ENCODE measurements at places on chromosomes 6 and 20. TPM values are rescaled to one million over a fixed set of nuclear protein-coding genes. Genes with fewer than 3 reads are reported as not detected.

Gene PLCB1
- total RNA-seq: 32.4 TPM

Gene ISM1
- total RNA-seq: 14.5 TPM

Gene HLA-DQA1
- 7.4 TPM for total RNA-seq

Gene POM121L2
- total RNA-seq: not detected

GRCh38 chr6:105321207-105321606 lies 81.7 kb downstream of the PREP start:
- no peak overlapping the region for H3K4me3 ChIP-seq
- no peak overlapping the region for H3K27ac ChIP-seq
- H3K4me1 ChIP-seq: peaks cover 11% of the 10 kb centered on the region
- DNase-seq: no peak
- H3K36me3 ChIP-seq: peaks cover 19% of the 10 kb centered on the region
- no peaks in the 10 kb centered on the region for H3K27me3 ChIP-seq

DNA sequence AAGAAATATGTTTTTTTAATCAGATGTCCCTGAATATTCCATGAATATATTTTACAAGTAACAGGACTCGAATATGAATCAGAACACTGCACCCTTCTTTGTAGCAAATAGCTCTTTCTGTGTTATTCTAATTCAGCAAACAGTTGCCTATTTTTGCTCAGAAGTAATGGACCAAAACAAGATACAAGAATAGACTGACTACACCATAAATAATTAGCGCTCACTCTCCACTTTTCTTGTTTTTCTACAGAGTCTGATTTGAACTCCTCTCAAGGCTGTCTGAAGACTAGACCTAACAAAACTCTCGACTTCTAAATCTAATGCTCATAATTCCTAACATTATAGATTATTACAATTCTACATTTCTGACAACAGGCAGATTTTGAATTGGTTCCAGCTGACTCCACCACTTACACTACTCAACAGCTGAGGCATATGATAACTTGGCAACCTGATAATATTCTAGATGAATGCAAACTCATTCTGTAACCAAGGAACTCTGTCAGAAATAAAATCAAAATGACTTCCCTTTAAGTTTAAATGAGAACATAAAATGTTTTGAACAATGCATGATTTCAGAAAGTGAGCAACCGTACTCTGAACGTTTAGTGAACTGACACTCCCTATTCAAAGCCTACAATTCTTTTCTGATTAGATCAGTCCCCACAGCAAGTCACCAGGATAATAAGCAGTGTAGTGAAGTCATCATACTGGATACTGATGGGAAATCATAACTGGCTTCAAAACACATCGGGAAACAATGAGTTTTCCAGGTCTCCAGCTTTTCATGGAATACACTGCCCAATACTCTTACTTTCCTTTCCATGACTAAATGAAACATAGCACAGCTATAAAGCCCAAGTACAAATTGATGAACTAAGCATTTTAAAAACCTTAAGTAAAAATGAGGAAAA lies 114.2 kb upstream of the BEND6 start:
- H3K27me3 ChIP-seq: no peaks in the 10 kb centered on the region
- no peak for DNase-seq
- H3K4me1 ChIP-seq: peaks cover 8% of the 10 kb centered on the region
- no peak overlapping the region for H3K4me3 ChIP-seq

- H3K4me3 ChIP-seq: peak overlapping the region; percentile 95
- peak overlapping the region; percentile 90 for H3K27ac ChIP-seq
- H3K27me3 ChIP-seq: no peaks in the 10 kb centered on the region
- no peaks in the 10 kb centered on the region for H3K36me3 ChIP-seq
- H3K4me1 ChIP-seq: peaks cover 37% of the 10 kb centered on the region
Measured at GRCh38 chr20:64254571-64255360, 782 bp upstream of the PCMTD2 start.

DNA sequence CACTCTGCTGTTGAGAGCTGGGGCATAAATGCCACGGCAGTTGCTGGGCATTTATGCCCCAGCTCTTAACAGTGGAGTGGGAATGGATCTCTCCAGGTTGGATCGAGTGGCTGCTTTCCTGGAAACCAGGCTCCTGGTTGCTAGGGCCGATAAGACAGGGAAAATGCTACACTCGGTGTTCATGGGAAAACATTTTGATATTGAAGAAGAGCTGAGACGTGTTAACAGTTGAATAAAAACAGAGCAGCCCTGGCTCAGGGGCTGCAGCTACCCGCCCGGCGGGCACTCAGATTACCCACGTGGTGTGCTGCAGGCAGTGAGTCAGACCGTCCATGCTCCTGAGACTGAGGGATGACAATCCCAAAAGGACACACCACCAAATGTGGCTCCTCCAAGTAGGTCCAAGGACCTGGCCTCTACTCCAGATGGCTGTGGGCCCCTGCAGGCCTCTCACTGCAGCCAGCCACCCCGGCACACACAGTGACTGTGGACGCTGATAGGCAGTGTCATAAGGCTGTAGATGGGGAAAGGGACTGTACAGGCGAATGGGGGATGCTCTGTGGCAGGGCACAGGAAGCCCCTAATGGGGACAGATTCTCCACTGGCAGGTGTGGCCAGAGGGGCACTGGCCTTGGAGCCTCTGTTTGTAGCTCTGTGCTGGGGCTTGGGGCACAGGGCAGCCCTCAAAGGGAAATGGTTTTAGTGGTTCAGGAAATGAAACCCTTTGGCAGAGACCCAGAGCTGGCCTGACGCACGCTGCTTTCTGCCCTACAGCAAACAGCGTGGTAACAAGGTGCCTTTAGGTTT lies 237.8 kb downstream of the LY86 start:
- H3K27ac ChIP-seq: peak overlapping the region; percentile 55
- DNase-seq: peak; percentile 95
- H3K4me3 ChIP-seq: no peak overlapping the region
- peaks cover 19% of the 10 kb centered on the region for H3K4me1 ChIP-seq

DNA sequence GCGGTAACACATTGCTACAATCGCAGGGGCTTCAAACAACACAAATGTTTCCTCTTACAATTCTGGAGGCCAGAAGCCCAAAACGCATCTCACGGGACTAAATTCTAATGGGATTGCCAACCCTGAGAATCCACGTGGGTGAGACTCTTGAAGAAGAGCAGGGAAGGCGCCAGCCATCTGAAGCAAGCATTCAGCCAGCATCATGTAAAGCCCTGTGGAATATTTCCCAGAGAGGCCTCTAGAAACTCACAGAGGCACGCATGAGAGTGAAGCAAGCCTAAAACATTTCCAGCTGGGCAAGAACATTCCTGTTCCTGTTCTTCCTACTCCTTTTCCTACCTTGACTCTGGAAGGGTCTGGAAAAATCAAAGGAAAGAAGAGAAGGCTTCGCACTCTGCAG lies 19.6 kb upstream of the FNDC1 start:
- no peaks in the 10 kb centered on the region for H3K36me3 ChIP-seq
- H3K4me3 ChIP-seq: no peak overlapping the region
- no peak for DNase-seq
- H3K4me1 ChIP-seq: no peaks in the 10 kb centered on the region

DNA sequence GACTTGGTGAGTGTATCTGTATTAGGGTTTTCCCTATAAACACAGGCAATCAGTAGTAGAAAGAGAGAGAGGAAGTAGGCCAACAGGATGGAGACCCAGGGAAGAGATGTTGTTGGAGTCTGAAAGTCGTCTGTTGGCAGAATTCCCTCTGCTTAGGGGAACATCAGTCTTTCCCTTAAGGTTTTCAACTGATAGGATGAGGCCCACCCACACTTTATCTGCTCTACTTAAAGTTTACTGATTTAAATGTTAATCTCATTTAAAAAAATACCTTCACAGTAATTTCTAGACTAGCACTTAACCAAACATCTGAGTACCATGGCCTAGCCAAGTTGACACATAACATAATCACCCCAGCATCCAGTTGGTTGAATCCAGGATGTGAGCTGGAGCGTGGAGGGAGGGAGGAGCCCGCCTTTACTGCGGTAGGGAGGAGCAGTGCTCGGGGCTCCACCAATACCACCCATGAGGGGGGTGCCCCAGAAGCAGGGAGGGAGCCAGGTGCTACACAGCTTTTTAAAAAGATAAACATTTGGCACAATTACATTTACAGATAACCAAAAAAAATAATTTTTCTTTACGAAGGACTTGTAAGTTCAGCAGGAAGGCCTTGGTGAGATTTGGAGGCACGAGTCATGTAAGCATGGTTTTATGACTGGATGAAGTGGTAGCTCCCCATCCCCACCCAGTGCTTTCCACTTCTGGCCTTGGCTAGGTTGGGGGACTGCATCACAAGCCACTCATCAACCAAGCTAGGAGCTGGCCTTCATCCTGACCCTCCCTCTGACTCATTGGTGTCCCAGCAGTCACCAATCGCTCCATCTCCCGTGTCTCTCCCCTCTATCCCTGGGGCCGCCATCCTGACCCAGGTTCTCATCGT lies 18.4 kb upstream of the SNX9 start:
- no peak for DNase-seq
- H3K4me1 ChIP-seq: no peaks in the 10 kb centered on the region
- H3K4me3 ChIP-seq: no peak overlapping the region
- no peak overlapping the region for H3K27ac ChIP-seq
- H3K36me3 ChIP-seq: no peaks in the 10 kb centered on the region

GRCh38 chr20:61476956-61477355 lies 224.9 kb downstream of the CDH4 start:
- no peaks in the 10 kb centered on the region for H3K27me3 ChIP-seq
- no peaks in the 10 kb centered on the region for H3K36me3 ChIP-seq
- H3K4me3 ChIP-seq: no peak overlapping the region
- H3K27ac ChIP-seq: no peak overlapping the region
- DNase-seq: no peak
- H3K4me1 ChIP-seq: no peaks in the 10 kb centered on the region

GRCh38 chr20:57747861-57748481 lies 38.2 kb upstream of the PMEPA1 start:
- no peak overlapping the region for H3K4me3 ChIP-seq
- no peaks in the 10 kb centered on the region for H3K36me3 ChIP-seq
- no peaks in the 10 kb centered on the region for H3K27me3 ChIP-seq

GRCh38 chr6:75171567-75171966 lies 34.3 kb downstream of the COL12A1 start:
- H3K27me3 ChIP-seq: no peaks in the 10 kb centered on the region
- H3K4me3 ChIP-seq: no peak overlapping the region
- H3K27ac ChIP-seq: no peak overlapping the region

DNA sequence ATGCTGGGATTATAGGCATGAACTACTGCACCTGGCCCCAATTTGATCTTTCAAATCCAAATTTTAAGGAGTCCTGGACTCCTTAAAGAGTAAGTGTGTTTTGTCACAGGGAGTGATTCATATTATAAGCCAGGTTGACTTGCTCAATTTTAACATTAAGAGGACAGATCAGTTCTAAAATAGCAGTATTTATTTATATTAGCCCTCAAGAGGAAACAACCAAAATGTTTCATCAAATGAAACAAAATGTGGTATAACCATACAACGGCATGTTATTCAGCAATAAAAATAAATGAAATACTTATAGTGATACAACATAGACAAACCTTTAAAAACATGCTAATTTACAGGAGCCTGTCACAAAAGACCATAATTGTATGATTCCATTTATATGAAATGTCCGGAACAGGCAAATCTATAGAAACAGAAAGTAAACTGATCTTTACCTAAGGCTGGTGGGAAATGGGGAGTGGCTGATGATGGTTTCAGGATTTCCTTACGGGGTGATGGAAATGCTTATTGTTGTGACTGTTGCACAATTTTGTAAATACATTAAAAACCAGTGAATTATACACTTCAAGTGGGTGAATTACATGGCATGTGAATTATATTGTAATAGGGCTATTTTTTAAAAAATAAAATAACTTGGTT lies 637.4 kb downstream of the MMUT start:
- no peaks in the 10 kb centered on the region for H3K27me3 ChIP-seq
- H3K4me1 ChIP-seq: peaks cover 7% of the 10 kb centered on the region
- no peak for DNase-seq
- H3K27ac ChIP-seq: no peak overlapping the region

DNA sequence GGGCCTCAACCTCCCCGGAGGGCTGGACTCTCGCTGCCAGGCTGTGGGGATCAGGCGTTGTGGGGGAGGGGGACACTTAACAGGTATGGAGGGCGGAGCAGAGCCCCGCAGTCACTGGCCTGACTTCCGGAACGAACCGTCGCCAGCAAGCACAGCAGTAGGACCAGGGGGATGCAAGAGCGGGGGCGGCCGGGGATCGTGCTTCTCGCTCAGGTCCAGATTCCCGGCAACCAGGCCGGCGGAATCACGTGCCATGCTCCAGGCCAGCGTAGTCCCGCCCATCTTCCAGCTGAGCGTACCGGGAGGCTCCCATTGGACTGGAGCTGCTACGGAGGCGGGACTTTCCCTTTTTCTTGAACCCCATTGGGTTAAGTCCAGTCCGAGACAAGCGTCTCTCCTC lies 10.0 kb upstream of the POU5F1 start:
- peak overlapping the region; percentile 32 for H3K4me3 ChIP-seq
- H3K4me1 ChIP-seq: peaks cover 6% of the 10 kb centered on the region
- H3K27me3 ChIP-seq: no peaks in the 10 kb centered on the region

DNA sequence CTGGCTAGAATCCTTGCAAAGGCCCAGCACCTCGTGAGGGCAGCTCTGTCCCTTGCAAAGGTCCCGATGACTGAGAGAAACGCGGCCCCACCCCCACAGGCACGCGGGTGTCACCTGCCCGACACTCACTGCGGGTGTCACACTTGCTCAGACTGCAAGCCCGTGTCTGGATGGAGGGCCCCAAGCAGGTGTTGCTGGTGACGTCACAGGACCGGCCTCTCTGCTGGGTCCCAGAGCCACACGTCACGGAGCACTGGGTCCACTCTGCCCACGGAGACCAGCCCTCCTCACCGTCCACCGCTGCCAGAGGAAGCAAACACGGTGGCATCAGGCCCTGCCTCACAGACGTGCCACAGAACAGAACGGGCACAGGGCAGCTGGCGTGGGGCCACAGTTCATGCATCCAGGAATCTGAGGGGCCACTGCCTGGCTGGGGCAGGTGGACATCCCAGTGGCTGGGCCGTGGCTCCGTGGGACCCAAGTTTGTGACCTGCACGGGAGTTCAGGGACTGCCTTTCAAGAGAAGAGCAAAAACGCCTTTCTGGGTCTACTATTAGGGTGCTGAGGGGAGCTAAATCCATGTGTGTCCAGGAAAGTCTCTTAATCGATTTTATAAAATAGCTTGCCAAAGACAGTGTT lies 16.0 kb downstream of the THBS2 start:
- no peaks in the 10 kb centered on the region for H3K4me1 ChIP-seq
- no peaks in the 10 kb centered on the region for H3K27me3 ChIP-seq
- DNase-seq: no peak
- no peaks in the 10 kb centered on the region for H3K36me3 ChIP-seq
- peak overlapping the region; percentile 54 for H3K27ac ChIP-seq
